ENCODE measurements at places on chromosomes 12 and 14.

DNA sequence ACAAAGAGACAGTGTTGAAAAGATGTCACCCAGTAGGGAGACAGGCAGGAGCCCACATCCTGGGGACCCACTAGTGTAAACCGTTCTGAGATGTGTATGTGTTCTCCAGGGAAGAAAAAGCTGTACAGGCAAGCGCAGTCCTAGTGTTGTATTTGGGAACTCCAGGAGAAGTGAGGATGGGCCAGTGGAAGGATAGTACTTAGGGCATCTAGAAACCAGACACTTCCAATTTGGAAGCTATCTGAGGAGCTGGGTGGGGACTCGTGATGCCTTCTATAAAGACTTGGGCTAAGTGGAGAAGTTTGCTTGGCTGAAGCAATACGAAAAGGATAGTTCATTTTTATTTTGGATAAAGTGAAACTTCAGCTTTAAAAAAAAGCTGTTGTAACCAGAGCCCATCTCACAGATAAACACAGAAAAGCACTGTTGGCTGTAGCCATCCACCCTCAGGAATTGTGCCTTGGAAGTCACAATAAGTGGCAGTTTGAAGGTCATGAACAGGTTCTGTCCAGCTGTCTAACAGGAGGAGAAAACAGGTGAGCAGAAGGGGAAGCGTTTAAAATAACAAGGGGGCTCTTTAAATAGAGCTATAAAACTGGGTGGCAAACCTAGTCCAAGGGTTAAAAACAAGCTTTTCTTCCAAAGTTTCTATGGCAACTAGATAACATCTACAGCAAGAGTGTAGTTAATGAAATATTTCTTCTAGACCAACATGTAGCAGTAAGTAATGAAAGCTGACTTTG is 108.0 kb upstream of the ARHGAP5 start:
- DNase-seq, result no peak

DNA sequence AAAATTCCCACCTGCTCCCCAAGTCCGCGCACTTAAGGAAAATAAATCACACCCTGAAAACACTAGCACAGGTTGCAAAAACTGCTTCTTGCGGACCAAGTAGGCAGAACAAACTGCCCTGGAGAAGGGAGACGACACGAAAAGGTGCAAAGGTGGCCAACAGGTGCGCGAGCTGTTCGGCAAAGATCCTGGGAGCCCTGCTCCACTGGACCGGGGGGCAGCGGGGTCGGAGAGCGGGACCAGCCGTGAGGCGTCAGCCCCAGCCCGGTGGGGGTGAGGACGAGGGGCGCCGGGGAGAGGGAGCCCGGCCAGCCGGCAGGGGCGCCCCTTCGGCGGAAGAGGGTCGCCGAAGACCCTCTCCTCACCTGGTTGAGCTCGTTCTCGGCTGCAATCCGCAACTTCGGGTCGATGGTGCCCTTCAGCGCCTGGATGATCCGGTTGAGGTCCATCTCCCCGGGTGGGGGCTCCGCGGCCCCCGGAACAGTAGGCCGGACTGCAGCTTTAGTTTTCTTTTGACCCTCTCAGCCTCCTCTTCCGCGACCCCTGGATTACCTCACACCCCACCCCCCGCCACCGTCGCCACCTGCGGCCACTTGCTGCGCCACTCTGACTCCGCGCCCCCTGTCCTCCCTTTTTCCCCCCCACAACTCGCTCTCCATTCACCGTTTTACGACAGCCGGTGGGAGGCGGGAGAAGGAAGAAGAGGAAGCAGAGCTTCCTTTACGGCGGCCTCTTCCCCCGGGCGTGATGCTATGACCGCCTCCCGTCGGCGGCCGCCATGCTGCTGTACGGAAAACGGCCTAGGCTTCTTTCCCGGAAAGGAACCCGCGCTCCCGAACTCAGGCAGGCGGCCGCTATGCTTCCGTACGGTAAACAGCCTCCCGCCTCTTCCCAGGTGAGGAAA is at the start of gene IPO8:
TSS of gene IPO8 (minus strand) at position 671 of the 904 bp plus-strand sequence. CDS start at position 449, 222 bp downstream.
- DNase-seq, result peak; percentile 89

- DNase-seq, result no peak
Observed at GRCh38 chr14:77241955-77242354, 29.1 kb downstream of the NGB start.

GRCh38 chr14:32027255-32027939 is 49.7 kb upstream of the ARHGAP5 start:
- no peak for DNase-seq

DNA sequence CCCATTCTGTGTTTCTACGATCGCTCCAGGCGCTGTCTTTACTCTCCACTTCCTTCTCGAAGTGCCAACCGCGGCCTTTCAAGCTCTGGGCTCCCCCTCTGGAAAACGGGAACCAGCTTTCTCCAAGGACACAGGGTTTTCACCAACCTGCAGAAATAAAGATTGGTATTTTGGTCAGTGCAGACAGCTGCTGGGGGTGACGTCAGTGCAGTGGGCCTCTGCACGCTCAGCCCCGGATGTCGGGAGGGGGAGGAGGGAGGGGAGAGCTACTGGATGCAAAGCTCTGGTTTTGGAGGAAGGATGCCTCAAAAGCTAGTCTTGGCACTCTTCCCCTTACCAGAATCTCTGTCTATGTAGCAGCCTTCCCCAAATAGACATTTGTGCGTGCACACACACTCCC is 19.9 kb downstream of the HRK start:
- no peak for DNase-seq

DNA sequence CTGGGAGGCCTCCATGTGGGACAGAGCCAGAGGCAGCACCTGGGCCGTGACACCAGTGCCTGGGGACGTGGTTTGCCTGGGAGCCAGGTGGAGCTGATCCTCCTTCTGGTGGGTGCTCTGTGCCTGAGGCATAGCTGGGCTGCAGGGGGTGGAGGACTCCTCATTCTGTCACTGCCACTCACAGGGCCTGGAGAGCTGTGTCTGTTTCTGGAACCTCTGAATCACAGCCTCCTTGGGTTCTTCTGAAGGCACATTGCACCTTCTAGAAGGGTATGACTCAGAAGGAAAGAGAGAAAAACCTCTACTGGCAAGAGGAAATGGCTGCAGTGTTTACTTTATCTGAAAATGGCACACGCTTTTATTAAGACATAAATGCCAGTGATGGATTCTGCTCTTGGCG is 659.8 kb downstream of the VRK1 start:
- DNase-seq, result no peak

DNA sequence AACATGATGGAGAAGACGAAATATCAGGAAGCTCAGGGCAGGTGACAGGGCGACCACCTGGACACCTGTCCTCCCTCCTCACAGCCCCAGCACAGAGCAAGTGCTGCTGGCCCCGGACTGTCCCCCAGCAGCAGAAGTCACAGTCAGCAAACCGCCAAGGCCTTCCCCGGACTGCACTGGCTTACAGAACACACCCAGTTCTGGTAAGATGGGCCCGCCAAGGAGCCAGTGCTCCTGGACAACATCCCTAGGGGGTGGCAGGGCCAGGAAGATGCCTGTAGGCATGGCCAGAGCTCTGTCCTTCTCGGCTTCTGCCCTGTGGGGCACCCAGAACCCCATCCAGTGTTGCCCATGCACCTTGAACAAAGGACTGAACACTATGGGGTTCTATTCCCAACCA is 77.9 kb downstream of the BCL11B start:
- DNase-seq, result no peak

- DNase-seq, result peak; percentile 72
Observed at GRCh38 chr12:13278249-13278787, 81.8 kb downstream of the EMP1 start.

DNA sequence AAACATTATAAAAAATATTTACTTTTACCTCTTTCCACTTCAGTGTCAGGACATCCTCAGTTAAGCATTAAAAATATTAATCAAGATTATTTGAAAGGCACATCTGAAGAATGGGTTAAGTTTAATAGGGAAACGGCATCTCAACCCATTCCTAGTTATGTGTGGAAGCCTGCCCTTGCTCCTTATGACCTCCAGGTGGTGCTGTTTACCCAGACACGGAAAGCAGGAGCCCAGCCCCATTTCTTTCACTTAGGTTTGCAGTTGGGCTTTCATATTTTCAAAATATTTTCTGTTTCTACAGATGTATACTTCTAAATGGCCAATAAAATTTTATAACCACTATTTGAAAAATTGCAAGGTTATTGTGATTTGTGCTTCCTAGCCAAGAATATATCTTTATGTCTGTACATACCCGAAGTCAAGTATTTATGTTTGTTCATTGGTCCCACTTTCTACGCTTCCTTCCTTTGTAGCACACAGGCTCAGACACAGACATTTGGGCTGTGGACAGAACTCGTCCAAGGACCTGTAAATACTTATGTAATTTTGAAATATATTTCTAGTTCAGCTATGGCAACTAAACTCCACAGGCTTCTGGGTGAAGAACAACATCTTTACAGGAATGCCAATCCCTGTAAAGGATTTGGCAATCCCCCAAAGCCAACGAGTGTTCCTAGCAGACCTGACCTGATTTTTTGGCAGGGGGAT is 247.1 kb downstream of the AKAP6 start:
- peak; percentile 57 for DNase-seq

- DNase-seq, result peak; percentile 24
Observed at GRCh38 chr14:67734675-67735074, 33.0 kb downstream of the RDH12 start.

DNA sequence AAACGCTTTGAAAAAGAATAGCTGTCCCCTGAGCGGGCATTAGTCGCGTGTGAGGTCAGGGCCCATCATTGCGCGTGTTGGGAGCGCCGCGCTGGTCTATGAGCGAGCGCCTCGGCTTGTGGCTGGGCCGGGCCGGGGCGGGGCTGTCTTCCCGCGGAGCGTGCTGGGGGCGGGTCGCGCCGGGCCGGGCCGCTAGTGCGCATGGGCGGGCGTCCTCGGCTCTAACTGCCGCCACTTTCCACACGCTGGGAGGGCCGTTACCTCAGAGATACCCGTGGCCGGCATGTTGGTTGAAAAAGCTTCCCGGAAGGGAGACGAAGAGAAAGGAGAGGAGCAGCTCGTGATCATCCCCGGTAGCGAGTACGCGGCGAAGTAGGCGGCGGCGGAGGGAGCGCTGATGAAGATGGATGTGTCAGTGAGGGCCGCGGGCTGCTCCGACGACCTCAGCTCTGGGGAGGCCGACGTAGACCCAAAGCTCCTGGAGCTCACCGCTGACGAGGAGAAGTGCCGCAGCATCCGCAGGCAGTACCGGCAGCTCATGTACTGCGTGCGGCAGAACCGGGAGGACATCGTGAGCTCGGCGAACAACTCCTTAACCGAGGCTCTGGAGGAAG is at the start of gene EID3:
TSS of gene EID3 (plus strand) at position 202 of the 614 bp plus-strand sequence. CDS start at position 398, 196 bp downstream.
- DNase-seq, result peak; percentile 86

Data from endothelial cell of umbilical vein (primary cell).